A172 (cell line): ENCODE measurements at places on chromosomes 12 and 14. TPM values are rescaled to one million over a fixed set of nuclear protein-coding genes. Genes with fewer than 3 reads are reported as not detected.

DNA sequence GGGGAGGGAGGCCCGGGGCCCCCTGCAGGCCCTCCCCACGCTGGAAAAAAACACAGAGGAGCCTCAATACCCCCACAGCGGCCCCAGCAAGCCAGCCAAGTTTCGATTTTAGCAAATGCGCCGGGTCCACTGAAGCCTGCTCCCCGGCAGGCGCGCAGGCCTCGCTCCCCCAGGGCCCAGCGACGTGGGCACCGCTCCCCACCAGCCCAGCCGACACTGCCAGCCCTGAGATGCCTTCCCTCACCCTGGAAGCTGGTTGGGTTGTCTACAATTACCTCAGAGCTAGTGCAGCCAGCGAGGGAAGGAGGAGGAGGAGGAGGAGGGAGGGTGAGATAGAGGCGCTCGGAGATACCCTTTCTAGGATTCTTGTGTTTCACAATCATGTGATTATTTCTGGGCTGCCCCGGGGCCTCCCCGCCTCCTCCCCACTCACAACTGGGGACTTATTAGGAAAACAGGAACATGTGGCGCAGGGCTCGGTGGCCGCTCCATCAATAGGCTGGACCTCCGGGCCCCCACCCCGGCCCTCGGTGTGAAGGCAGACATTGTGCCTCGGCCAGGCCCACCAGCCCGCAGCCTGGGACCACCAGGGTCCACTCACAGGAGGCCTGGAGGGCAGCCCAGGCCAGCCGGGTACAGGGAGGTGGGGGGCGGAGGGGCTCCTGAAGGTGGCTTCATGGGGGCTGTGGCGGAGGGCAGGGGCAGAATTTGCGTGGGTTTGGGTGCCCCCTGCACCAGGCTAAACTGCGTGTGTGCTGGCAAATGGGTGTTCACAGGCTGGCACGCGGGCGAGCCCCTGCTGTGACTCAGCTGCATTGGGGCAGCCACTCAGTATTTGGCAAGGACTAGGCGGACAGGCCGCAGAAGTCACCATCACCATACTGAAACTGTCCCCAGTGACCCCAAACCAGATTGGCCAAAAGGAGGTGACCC, 109.9 kb downstream of the NCOR2 start:
- peak; percentile 91 for DNase-seq

DNA sequence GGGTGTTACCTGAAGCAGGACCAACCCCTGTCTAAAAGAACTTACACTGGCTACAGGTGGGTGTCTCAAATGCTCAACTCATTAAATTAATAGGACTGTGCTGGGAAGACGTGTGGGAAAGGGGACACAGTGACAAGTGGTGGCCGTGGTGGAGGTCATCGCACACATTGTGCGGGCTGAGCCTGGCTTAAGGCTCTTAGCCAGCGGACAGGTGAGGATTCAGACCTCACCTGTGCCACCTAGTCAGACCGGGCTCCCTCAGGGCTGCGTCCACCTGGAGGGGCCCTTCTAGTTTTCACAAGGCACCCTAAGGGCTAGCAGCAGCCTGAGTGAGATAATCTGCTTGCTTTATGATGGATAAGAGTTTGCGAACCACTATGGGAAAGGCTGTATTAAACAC, 125.2 kb upstream of the FKBP4 start:
- no peak for DNase-seq

GRCh38 chr12:128911861-128912260, 58.6 kb downstream of the GLT1D1 start:
- DNase-seq = no peak

GRCh38 chr14:43361751-43362150, 1145.3 kb downstream of the FSCB start:
- no peak for DNase-seq

GRCh38 chr12:30548203-30548602, 147.5 kb downstream of the IPO8 start:
- no peak for DNase-seq

The SERPINA1 gene
- 0.78 and 1.2 TPM in 2 replicates for total RNA-seq

The LAG3 gene
- not detected in 2 replicates for total RNA-seq

The CLSTN3 gene
- total RNA-seq = 8.5 and 15.6 TPM in 2 replicates

The SLC5A8 gene
- total RNA-seq = not detected in 2 replicates
